Fibroblast of upper back skin (primary cell): ENCODE measurements at places on chromosomes 2 and 18.

DNA sequence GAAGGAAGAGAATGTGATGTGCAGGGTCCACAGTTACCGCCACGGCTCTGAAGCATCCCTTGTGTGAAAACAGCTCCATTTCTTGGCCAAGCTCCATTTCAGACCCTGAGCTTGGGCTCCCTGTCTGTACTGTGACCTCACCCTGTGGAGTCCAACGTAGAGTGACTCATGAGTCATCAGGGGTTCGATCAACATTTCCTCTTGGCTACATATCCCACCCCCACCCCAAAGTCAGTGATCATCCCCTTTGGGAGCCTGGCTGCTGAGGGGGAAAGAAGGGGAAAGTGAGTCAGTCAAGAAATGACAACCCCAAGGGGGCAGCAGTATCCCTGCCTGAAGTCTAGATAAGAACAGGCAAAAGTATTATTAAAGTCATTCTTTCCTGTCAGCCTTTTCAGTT lies 62.2 kb downstream of the PAPOLG start:
- DNase-seq = peak; percentile 9

- peak; percentile 73 for DNase-seq
Measured at GRCh38 chr2:104812286-104812685, 41.6 kb upstream of the POU3F3 start.

GRCh38 chr18:75818383-75818782 lies 390.9 kb upstream of the SMIM21 start:
- no peak for DNase-seq

DNA sequence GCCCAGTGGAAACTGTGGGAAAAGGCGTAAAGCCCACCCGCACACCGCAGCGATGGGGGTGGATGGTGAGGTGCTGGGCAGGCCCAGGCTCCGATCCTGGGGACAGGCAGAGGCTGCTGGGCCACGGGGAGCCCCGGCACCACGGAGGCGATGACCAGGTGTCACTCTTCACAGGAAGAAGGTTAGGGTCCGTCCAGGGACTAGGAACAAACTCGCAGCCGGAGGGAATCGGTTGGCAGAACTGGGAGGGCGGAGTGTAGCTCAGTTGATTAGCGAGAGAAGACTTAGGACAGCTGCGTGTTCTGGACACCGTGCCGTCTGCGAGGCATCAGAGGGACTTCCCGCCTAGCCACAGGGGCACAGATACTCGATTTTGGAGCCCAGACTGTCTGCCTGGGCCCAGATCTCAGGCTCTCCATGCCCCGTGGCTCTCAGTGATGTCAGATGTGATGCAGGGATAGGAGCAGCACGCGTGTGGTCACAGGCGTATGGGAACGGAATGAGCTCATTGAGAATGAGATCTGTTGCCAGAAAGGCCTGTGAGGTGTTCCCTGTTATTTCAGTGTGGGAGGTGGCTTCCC lies 16.1 kb upstream of the ALLC start:
- DNase-seq = no peak

DNA sequence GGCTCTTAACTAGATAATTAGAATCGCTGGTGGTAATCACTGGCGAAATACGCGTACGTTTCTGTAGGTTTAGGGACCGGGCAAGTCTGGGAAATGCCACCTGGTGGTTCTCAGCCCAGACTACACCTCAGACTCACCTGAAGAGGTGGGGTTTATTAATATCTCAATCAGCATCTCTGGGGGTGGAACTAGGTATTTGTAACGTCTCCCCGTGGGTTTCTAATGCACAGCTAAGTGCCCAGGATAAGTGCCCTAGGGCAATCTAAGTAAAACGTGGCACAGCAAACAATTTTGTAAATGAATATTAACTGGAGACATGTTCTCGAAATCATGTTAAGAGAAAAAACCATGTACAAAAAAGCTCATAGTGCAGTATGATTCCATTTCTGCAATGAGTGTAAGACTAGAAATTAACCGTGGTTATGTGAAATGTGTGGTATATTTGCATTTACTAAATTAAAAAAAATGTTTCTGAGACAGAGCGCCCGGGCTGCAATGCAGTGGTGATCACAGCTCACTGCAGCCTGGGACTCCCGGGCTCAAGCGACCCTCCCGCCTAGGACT lies 760 bp upstream of the CNOT11 start:
- no peak for DNase-seq

- peak; percentile 90 for DNase-seq
Measured at GRCh38 chr18:62877411-62878221, 162.3 kb downstream of the PHLPP1 start.

- DNase-seq = peak; percentile 16
Measured at GRCh38 chr2:106866641-106867040, 19.3 kb downstream of the ST6GAL2 start.

DNA sequence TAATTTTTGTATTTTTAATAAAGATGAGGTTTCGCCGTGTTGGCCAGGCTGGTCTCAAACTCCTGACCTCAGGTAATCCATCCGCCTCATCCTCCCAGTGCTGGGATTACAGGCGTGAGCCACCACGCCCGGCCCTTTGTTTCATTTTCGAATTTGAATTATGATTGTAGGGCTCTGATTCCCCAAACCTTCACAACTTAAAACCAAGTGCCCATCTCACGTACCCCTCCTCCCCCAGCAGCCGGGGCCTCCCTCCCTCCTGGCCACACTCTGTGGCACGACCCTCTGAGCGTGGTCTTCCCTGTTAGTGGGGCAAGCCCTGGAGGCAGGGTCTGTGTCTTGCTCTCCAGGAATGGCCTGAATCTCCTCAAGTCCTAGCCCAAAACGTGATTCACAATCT lies 166.5 kb downstream of the ASB1 start:
- no peak for DNase-seq

- DNase-seq = peak; percentile 8
Measured at GRCh38 chr2:7363906-7364305, 446.7 kb downstream of the RNF144A start.
